ENCODE measurements at places on chromosomes 7 and 10. TPM values are rescaled to one million over a fixed set of nuclear protein-coding genes. Genes with fewer than 3 reads are reported as not detected.

- no peak for DNase-seq
Measured at GRCh38 chr7:110646804-110647203, 444.1 kb upstream of the LRRN3 start.

GRCh38 chr10:76047521-76047920 is 616.1 kb downstream of the LRMDA start:
- no peak for DNase-seq

GRCh38 chr7:82375129-82375528 is 68.4 kb downstream of the CACNA2D1 start:
- no peak for DNase-seq

GRCh38 chr7:13603661-13604060 is 385.8 kb downstream of the ETV1 start:
- no peak for DNase-seq

DNA sequence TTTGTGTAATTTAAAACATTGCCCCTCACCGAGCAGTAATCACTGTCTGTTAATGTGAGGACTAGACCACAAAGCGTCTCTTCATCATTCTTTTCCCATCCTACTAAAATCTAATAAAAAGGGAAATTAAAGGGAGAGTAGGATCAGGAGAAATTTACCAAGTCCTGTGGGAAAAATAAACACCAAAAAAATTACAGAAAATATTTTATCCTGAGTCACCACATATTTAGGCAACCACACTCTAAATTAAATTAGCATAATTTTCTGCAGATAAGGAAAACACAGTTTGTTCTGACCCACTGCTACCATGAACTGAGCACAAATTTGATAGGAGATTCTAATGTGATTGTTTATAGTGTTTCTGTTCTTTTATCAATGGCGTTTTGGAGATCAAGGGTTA is 49.3 kb downstream of the CCDC6 start:
- DNase-seq, result no peak

DNA sequence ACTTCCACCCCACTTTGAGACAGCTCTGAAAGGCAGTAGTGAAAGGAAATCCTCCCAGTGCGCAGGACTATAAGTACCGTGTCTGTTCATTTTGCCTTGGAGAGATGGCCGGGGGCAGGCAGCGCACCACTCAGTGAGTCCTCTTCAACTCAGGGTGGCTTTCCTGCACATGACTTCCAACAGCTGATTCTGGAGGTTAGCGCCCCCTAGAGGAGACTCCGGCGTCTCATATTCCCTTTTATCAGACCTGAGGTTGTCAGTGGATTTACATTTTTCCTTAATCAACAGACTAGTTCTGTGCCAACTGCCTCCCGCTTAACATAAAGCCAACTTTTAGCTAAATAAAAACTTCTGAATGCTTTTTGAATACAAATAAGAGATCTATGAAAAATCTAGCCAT is 101.0 kb downstream of the HERPUD2 start:
- peak; percentile 44 for DNase-seq

GRCh38 chr10:44178856-44179255 is 206.0 kb downstream of the CXCL12 start:
- DNase-seq, result no peak

GRCh38 chr10:68586606-68587305 is 26.6 kb downstream of the TET1 start:
- no peak for DNase-seq

DNA sequence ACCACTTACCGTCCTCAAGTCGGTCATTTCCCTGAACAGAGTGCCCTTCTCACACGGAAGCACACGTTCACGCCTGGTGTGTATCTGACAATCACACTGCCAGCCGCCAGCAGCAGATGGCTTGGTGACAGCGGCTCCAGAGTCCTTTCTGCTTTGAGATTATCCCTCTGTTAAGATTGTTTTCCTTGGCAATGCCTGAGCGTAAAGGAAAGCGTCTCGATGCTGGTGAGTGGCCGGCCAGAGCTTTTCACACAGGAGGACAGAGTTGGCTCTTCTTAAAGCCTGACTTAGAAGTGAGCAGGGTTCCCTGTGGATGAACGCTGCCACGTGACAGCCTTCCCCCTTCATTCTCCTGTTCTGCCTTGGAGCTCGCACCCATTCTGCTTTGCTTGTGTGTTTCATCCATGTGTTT is 22.1 kb upstream of the PRKAR1B start:
- DNase-seq, result no peak

DNA sequence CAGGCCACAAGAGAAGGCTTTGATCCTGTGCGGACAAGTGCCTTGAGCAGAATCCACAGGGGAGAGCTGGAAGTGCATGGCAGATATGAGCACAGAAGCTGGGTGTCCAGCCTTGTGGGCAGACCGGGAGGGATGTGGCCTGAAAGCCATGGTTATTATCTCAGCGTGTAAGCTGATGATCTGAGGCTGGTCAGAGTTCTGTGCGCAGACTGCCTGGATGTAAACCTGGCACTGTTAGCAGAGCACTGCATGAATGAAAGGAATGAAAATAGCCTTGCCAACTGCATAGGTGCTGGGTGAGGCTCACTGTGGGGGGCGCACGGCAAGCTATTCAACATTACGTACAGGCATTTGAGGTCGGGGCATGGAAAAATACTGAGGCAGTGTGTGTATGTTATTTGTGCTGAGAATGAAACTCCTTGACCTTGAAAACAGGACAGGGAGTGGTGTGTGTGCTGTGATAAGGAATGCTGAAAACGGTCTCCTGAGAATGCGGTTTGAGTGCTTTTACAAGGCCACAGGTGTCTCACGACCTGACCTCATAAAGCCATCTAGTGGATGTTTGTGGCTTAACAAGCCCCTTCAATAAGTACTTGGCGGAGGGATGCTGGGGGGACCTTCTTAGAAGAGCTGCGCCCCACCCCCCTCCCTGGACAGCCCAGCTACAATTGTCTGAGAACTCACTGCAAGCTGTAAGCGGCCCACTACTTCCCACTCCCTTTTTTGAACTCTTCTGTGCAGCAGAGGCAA is 18.7 kb downstream of the AKR1C1 start:
- peak; percentile 26 for DNase-seq

DNA sequence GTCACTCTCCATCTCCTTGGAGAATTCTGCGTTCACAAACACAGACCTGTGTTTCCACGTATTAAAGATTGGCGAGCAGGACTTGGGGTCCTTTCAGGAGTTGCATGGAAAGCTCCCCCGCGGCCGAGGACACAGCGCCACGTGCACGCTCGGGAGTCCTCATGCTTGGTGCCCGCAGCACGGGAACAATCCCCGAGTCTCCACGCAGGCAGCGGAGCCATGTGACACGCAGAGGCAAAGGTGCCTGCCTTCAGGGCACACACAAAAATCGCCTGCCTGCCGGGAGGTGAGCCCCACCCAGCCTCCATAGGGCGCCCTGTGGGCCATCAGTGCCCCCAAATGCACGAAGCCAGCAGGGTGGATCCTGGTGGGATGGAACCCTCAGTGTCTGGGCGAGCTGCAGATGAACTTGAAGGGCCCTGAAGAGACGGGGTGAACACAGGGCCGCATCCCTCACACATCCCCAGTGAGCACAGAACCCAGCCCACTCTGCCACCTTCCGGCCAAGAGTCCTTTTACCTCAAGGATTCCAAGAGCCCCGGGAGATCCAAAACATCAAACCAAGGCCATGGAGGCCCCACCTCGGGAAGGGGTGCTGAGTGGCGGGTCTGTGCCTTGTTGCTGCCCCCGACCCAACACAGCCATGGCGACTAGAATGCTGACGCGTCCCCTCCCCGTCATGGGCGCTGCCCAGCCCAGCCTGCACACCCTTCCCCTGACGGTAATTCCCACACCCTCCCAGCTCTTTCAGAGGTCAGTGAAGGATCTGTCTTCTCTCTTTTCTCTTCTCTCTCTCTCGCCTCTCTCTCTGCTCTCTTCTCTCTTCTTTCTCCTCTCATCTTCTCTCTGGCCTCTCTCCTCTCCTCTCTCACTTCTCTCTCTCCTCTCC is 55.9 kb downstream of the CFAP46 start:
- DNase-seq, result no peak

DNA sequence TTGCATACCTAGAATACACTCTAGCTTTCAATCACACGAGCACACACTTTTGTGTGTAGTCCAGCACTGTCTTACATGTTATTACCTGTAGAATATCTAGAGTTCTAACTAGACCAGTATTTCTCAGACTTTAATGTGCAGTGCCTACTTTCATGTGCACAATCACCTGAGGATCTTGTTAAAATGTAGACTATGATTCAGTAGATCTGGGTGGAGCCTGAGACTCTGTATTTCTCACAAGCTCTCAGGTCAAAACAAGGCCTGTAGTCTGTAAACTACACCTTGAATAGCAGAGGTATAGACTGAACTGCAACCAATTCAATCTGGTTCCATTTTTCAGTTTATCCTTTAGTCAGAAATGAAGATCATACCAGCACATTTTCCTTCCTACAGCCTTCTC is 11.1 kb downstream of the IFIT2 start:
- DNase-seq, result no peak

GRCh38 chr7:113087071-113087998 is 708 bp upstream of the GPR85 start:
- peak; percentile 85 for DNase-seq

- DNase-seq, result no peak
Measured at GRCh38 chr7:8274589-8274988, 12.6 kb upstream of the ICA1 start.

Gene CYP3A4
- not detected for total RNA-seq

Gene GRM8
- 0.80 TPM for total RNA-seq

Gene ENKUR
- 0.17 TPM for total RNA-seq

Gene MSMB
- total RNA-seq, result not detected

Gene EVX1
- not detected for total RNA-seq

Gene RSBN1L
- 23.2 TPM for total RNA-seq
